ENCODE measurements at places on chromosomes 12 and 14. TPM values are rescaled to one million over a fixed set of nuclear protein-coding genes. Genes with fewer than 3 reads are reported as not detected.

ART4 gene
- total RNA-seq = 23.8 TPM

STON2 gene
- 3.6 TPM for total RNA-seq

A2M gene
- total RNA-seq = 37.6 TPM

EXOC3L4 gene
- total RNA-seq = not detected

RNASE4 gene
- 20.9 TPM for total RNA-seq

MAP1LC3B2 gene
- total RNA-seq = 0.86 TPM

NCKAP5L gene
- total RNA-seq = 37.2 TPM

NPFF gene
- total RNA-seq = not detected

STAT6 gene
- total RNA-seq = 96.0 TPM
